Aorta (tissue), 5 donors: ENCODE measurements at places on chromosomes 2 and 18. TPM values are rescaled to one million over a fixed set of nuclear protein-coding genes. Genes with fewer than 3 reads are reported as not detected.

- H3K4me1 ChIP-seq: no peaks in the 10 kb centered on the region
- H3K4me3 ChIP-seq: no peak overlapping the region
- no peak overlapping the region for H3K27ac ChIP-seq
Observed at GRCh38 chr2:238403632-238404405, 22.9 kb upstream of the ASB1 start.

GRCh38 chr18:64991102-64991501, 759.7 kb upstream of the CDH7 start:
- DNase-seq: no peak
- no peaks in the 10 kb centered on the region for H3K4me1 ChIP-seq
- H3K27me3 ChIP-seq: no peaks in the 10 kb centered on the region
- H3K27ac ChIP-seq: no peak overlapping the region
- H3K36me3 ChIP-seq: no peaks in the 10 kb centered on the region
- no peak overlapping the region for H3K4me3 ChIP-seq

- H3K27me3 ChIP-seq: no peaks in the 10 kb centered on the region
- H3K4me1 ChIP-seq: no peaks in the 10 kb centered on the region
Observed at GRCh38 chr2:129165006-129165405, 814.5 kb upstream of the RAB6C start.

DNA sequence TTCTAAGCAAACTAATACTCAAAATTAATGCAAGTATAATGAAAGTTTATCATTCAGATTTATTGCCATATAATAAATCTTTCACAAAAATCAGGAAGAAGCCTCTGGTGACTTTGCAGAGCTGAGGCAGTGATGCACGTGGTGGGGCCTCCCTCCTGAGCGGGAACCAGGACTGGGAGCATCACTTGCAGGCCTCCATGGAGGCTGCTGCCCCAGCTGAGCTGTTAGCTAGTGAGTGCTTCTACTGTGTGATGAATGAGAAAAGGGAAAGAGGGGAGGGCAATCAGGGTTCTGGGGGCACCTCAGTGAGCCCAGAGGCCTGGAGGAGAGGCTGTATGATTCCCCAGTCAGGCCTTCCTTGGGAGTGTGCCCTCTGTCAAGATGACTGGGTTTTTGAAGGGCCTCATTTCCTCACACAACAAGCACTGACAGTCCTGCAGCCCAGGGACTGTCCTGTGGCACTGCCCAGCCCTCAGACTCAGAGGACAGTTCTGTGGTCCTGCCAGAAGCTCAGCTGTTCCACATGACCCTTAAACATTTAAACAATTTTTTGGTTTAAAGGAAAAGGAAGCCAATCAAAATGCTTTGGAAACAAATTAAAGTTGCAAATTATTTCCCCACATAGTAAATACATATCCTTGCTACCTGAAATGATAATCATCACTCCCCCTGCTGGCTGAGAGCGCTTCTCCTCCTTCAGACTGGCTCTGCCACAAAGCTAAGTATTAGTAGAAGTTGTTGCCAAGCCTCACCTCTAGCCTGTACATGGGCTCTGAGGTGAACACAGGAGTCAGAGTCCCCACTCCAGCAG, 90.9 kb upstream of the SMAD7 start:
- no peak overlapping the region for H3K27ac ChIP-seq
- H3K36me3 ChIP-seq: no peaks in the 10 kb centered on the region
- no peak overlapping the region for H3K4me3 ChIP-seq
- no peak for DNase-seq

- H3K4me3 ChIP-seq: no peak overlapping the region
- no peaks in the 10 kb centered on the region for H3K27me3 ChIP-seq
- H3K4me1 ChIP-seq: peaks cover 5% of the 10 kb centered on the region
- H3K27ac ChIP-seq: no peak overlapping the region
Observed at GRCh38 chr2:160450486-160450885, 43.1 kb downstream of the RBMS1 start.

DNA sequence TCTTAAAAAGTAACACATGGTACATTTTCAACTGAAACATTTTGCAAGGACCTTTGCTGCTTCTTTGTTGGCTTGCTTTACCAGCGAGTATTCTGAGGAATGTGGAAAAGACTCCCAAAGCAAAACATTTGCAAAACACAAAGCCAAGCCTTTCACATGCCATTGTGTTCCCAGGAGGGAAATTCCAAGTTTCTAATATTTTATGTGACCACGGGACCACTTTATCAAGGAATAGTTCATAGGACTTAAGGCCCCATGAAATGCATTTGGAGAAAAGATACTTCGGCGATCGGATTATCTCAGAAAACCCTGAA, 26.2 kb downstream of the CYP27C1 start:
- no peak overlapping the region for H3K27ac ChIP-seq
- no peaks in the 10 kb centered on the region for H3K27me3 ChIP-seq
- H3K4me1 ChIP-seq: no peaks in the 10 kb centered on the region
- H3K4me3 ChIP-seq: no peak overlapping the region

- no peaks in the 10 kb centered on the region for H3K27me3 ChIP-seq
- DNase-seq: no peak
- no peaks in the 10 kb centered on the region for H3K4me1 ChIP-seq
- no peak overlapping the region for H3K4me3 ChIP-seq
- H3K27ac ChIP-seq: no peak overlapping the region
Observed at GRCh38 chr2:142914507-142915313, 37.2 kb downstream of the KYNU start.

- H3K27me3 ChIP-seq: no peaks in the 10 kb centered on the region
- no peak overlapping the region for H3K27ac ChIP-seq
- no peak for DNase-seq
- H3K4me1 ChIP-seq: no peaks in the 10 kb centered on the region
- no peak overlapping the region for H3K4me3 ChIP-seq
- H3K36me3 ChIP-seq: no peaks in the 10 kb centered on the region
Observed at GRCh38 chr18:58315041-58315440, 271.0 kb downstream of the NEDD4L start.

DNA sequence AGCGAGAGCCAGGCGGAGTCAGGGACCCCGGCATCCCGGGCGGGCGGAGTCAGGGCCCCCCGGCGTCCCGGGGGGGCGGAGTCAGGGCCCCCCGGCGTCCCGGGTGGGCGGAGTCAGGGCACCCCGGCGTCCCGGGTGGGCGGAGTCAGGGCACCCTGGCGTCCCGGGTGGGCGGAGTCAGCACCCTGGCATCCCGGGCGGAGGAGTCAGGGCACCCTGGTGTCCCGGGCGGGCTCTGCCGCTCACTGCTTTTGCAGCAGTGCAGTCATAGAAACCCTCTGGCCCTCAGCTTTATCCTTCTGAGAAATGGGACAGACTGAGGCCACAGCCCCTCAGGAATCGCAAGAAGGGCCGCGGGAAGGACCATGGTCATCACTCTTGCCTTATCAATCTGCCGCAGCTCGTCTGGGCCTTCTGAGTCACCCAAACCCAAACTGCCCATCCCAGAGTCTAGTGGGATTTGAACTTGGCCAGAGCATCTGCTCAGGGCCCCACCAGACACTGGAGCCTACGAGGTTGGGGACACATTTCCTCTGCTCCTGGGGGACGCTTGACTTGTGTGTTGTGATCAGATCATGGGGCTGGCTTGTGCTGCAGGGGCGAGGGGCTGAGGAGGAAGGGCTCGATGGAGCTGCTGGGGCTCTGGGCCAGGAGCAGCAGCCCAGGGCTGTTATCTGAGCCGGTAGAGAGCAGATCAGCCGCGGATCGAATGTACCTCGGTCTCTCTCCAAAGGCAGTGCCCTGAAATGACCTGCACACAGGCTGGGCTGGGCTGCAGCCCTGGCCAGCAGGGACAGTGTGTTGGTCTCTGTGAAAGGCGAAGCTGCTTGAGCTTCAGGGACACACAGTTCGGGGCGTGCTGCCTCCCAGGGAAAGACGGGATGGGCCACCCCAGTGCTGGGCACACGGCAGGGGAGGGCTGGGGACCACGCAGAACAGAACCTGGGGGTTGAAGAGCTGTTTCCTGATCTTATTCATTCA, 290.1 kb upstream of the HDAC4 start:
- no peaks in the 10 kb centered on the region for H3K27me3 ChIP-seq
- no peaks in the 10 kb centered on the region for H3K4me1 ChIP-seq
- peak; percentile 43 for DNase-seq
- no peak overlapping the region for H3K4me3 ChIP-seq

DNA sequence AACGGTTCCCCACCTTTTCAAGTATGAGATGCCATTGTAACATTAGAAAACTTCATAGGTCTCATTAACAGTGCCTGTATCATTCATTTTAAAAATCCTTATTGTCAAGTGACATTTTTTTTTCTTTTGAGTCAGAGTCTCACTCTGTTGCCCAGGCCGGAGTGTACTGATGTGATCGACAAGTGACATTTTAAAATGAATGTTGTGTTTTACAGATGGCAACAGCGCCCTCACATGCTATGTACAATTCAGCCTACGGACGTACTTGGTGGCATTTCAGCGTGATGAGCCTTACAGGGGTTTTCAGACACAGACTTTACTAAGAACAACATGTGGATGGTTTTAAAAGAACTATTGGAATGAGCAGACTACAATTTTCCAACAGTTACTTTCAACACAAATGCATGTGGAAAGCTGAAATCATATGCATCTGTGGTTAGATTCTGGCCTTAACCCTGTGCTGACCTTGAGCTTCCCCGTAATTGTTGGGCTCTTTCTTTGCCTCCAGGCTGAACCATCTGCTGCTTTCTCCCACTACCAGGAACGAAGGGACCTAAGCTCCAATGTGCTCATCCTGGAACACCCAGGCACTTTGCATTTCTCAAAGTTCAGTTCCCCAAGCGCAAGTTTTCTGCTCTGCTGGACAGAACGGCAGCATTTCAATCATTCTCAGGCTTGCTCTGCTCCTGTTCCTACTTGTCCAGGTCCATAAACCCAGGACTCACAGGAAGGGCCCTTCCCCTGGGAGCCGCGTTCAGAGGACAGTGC, 119.9 kb upstream of the NDUFV2 start:
- no peaks in the 10 kb centered on the region for H3K27me3 ChIP-seq
- no peak overlapping the region for H3K27ac ChIP-seq
- peaks cover 2% of the 10 kb centered on the region for H3K4me1 ChIP-seq

SLC4A5 gene
- 6.2 TPM for total RNA-seq

MATN3 gene
- 1.8 TPM for total RNA-seq

HNMT gene
- total RNA-seq: 82.8 TPM

NBAS gene
- total RNA-seq: 46.0 TPM

ALPG gene
- not detected for total RNA-seq
